Pancreas (tissue), 10 donors: ENCODE measurements at places on chromosomes 7 and 10.

GRCh38 chr7:105916603-105917002 lies 40.2 kb upstream of the ATXN7L1 start:
- no peaks in the 10 kb centered on the region for H3K36me3 ChIP-seq
- H3K4me3 ChIP-seq: no peak overlapping the region
- H3K4me1 ChIP-seq: no peaks in the 10 kb centered on the region
- no peaks in the 10 kb centered on the region for H3K27me3 ChIP-seq
- no peak for DNase-seq

DNA sequence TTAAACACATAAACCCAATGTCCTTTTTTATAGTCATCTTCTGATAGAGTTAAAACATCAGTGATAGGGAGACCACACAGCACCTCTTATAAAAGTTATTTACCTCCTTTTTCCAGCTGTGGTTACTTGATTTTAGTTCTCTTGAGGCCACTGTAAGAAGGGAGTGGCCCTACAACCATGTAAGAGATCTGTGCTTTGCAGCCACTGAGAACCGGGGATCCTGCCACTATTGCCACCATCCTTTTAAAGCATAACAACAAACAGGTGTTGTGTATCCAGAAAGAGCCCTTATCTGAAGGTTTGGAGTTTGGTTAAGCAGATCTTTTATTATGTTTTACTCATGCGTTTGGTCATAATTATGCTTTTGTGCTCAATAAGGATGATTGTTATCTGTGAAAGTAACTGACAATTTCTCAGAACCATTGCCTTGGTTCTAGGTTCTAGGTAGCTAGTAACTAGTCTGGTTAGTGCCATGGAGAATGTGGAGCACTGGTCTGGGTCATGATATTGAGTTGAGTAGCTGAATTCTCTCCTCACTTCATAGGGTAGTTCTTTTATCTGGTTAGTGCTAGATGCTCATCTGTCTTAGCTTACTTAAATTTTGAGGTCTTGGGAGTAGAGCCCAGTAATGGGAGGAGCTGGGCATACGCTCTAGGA lies 56.5 kb downstream of the ST7 start:
- H3K27ac ChIP-seq: no peak overlapping the region
- H3K36me3 ChIP-seq: no peaks in the 10 kb centered on the region
- peaks cover 12% of the 10 kb centered on the region for H3K4me1 ChIP-seq
- H3K4me3 ChIP-seq: no peak overlapping the region
- H3K27me3 ChIP-seq: no peaks in the 10 kb centered on the region

- no peaks in the 10 kb centered on the region for H3K27me3 ChIP-seq
- H3K36me3 ChIP-seq: no peaks in the 10 kb centered on the region
- H3K4me3 ChIP-seq: no peak overlapping the region
- no peak overlapping the region for H3K27ac ChIP-seq
Measured at GRCh38 chr10:126544565-126544964, 125.9 kb downstream of the C10orf90 start.

DNA sequence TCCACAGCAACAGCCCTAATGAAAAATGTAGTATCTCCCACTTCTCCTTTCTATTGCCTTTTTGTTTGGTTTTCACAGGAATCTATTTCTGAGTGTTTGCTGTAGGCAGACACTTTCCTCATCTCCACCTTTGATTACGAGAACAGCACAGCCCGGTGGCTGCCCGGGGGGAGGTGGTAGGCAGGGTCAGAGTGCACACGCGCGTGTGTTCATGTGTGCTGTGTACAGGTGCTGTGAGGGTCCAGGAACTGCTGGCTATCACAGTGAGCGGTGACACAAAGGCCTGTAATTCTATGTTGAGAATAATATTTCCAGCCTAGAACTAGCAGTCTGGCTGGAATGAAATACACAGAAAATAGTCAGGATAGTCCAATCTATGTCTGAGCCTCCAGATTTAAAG lies 212.8 kb downstream of the ADARB2 start:
- no peaks in the 10 kb centered on the region for H3K27me3 ChIP-seq
- no peak overlapping the region for H3K4me3 ChIP-seq
- no peak for DNase-seq
- H3K27ac ChIP-seq: no peak overlapping the region
- no peaks in the 10 kb centered on the region for H3K4me1 ChIP-seq

GRCh38 chr7:158366916-158367633 lies 220.5 kb downstream of the PTPRN2 start:
- H3K4me1 ChIP-seq: no peaks in the 10 kb centered on the region
- no peaks in the 10 kb centered on the region for H3K27me3 ChIP-seq
- no peak overlapping the region for H3K27ac ChIP-seq
- no peaks in the 10 kb centered on the region for H3K36me3 ChIP-seq
- no peak for DNase-seq
- H3K4me3 ChIP-seq: no peak overlapping the region

GRCh38 chr7:102404005-102404861 lies 8.1 kb downstream of the PRKRIP1 start:
- no peak overlapping the region for H3K27ac ChIP-seq
- no peaks in the 10 kb centered on the region for H3K27me3 ChIP-seq
- DNase-seq: no peak

GRCh38 chr10:71888623-71889387 lies 37.8 kb upstream of the PSAP start:
- no peaks in the 10 kb centered on the region for H3K4me1 ChIP-seq
- peak overlapping the region; percentile 39 for H3K4me3 ChIP-seq
- H3K27me3 ChIP-seq: no peaks in the 10 kb centered on the region
- peak; percentile 34 for DNase-seq
- H3K36me3 ChIP-seq: no peaks in the 10 kb centered on the region
